ENCODE measurements at places on chromosomes 5 and 9.

GRCh38 chr9:133342570-133342969, 5.4 kb downstream of the MED22 start:
- no peak for DNase-seq

DNA sequence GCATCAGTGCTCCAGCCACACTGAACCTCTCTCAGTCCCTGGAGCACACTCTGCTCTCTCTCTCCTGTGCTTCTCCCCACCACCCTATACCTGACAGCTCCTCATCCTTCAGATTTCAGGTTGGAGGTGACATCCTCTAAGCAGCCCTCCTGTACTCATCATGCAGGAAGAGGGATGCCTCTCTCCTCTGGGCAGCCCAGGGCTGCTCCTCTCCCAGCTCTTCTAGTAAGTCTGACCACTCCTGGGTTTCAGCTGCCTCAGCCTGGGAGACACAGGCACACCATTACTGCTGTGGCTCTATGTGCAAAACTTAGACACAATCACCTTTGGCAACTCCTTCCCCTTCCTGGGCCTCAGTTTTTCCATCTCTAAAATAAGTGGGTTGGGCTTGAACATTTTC, 232.4 kb upstream of the BRINP1 start:
- DNase-seq, result no peak

GRCh38 chr5:135145985-135146384, 112.0 kb upstream of the PITX1 start:
- no peak for DNase-seq

DNA sequence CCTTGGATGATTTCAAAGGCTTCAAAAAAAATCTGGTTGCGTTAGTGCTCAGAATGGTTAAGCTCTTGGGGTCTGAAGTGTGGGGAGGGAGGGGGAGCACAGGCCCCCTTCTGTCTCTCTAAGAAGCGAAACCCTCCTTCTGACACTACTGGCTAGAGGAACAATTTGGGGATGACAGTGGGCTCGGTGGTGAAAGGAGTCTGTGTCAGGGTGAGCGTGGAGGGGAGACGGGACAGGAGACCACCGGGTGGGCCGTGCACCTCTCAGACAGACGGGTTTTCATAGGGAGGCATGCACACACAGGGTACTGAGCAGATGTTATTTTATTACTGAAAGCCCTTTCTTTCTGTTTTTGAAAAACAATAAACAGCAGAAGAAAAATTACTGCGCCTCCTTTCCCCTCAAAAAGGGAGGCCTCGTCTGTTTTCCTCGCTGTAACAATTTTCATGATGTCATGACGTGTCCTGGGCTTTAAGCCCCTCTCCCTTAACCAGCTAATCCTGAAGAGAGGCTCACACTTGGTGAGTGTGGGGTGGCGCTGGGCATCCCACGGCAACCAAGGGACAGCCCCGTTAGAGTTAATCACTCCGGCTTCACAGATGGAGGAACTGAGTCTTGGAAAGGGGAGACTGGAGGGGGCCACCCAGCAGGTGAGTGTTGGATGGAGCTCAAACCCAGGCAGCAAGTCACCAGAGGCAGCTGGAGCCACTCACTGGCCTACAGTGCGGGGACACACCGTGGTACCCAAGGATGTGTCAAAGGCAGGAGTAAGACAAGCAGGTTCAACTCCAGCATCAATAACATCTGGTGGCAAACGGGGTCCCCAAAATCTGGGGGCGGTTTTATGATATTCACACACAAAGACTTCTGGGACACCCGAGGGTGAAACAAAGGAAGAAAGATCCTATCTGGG, 53.4 kb downstream of the PTCH1 start:
- no peak for DNase-seq

- DNase-seq, result no peak
Measured at GRCh38 chr5:56329652-56330051, 96.5 kb upstream of the ANKRD55 start.

GRCh38 chr9:120690372-120690771, 23.9 kb downstream of the MEGF9 start:
- no peak for DNase-seq

- DNase-seq, result no peak
Measured at GRCh38 chr5:108361771-108362170, 20.1 kb downstream of the FBXL17 start.

- no peak for DNase-seq
Measured at GRCh38 chr5:76086095-76086494, 2.9 kb downstream of the SV2C start.

GRCh38 chr5:120139039-120139438, 325.1 kb upstream of the PRR16 start:
- DNase-seq, result no peak

- DNase-seq, result no peak
Measured at GRCh38 chr5:41148448-41148847, 64.9 kb downstream of the C6 start.

GRCh38 chr5:110790673-110791072, 51.9 kb downstream of the SLC25A46 start:
- no peak for DNase-seq

- no peak for DNase-seq
Measured at GRCh38 chr5:106321242-106321641, 1349.5 kb downstream of the EFNA5 start.

- DNase-seq, result no peak
Measured at GRCh38 chr5:96751203-96752169, 56.3 kb downstream of the ERAP1 start.

DNA sequence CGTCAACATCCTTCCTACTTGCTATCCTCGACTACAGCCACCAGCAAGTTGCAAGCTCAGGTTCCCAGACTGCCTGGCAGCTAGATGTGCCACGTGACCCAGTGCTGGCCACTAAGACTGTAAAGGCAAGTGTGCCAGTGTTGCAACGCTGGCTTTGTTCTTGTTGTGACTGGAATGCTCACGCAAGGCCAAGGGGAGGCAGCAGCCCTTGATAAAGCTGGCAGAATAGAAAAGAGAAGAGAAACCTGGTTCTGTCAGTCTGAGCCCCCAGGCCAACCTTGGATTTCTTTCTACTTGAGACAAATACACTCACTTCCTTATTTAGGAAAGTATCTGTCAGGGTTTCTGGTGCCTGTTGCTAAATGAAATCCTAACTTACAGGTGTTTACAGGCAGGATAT, 113.0 kb downstream of the KLHL3 start:
- no peak for DNase-seq

- DNase-seq, result no peak
Measured at GRCh38 chr5:116340799-116341198, 233.8 kb downstream of the SEMA6A start.

DNA sequence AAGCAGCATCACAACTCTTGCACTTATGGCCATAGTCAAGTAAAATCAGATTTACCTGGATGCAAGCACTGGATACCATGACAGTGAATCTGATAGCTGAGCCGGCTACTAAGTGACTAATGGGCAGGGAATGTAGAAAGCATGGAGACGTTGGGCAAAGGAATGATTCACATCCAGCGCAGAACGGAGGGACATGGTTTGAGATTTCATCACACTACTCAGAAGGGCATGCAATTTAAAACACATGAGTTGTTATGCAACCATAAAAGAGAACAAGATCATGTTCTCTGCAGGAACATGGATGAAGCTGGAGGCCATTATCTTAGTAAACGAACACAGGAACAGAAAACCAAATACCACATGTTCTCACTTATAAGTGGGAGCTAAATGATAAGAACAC, 169.1 kb upstream of the PIK3R1 start:
- no peak for DNase-seq

GRCh38 chr5:66906021-66906420, 290.6 kb downstream of the CD180 start:
- no peak for DNase-seq

Measured in Jurkat, Clone E6-1 (cell line).